Left ventricle myocardium inferior (tissue), 1 donor: ENCODE measurements at places on chromosomes 4 and X.

DNA sequence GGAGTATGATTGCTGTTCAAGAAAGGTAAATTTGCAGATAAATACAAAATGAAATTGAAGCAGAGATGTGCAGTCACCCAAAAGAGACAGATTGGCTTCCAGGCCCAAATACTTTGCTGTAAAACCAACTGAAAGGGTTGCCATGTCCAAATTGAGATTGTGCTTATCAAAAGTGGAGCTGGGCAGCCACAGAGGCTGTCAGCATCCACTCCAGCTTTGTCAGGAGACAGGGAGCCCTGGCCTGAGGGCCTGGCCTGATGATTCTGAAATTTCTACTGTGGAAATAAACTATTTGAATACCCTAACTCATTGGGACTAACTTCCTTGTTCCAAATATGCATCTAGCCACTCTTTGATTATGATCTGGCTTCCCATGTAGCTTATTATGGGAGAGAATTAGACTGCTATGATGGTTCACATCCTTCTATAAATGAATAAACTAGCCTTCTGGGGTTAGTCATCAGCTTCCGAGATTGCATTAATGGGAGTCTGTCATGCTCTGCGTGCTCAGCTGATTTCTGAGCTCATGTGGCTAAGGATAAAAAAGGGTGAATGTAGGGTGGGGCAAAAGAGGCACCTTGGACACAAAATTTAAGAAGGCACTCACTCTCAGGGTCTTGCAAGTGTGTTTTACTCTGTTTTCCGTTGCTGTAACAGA lies 48.2 kb downstream of the SLC34A2 start:
- peak overlapping the region; percentile 17 for H3K27ac ChIP-seq
- no peak overlapping the region for H3K4me3 ChIP-seq
- no peak for DNase-seq
- H3K4me1 ChIP-seq, result peaks cover 8% of the 10 kb centered on the region

GRCh38 chr4:85474818-85475630 lies at the start of gene ARHGAP24:
ARHGAP24 (plus strand) TSS chr4:85475150.
- H3K36me3 ChIP-seq, result no peaks in the 10 kb centered on the region
- peaks cover 25% of the 10 kb centered on the region for H3K4me1 ChIP-seq
- H3K27ac ChIP-seq, result peak within 1 kb of the TSS; percentile 90
- H3K27me3 ChIP-seq, result no peaks in the 10 kb centered on the region
- peak within 1 kb of the TSS; percentile 80 for H3K4me3 ChIP-seq

- H3K27me3 ChIP-seq, result no peaks in the 10 kb centered on the region
- H3K27ac ChIP-seq, result no peak within 1 kb of the TSS
- H3K4me1 ChIP-seq, result no peaks in the 10 kb centered on the region
- H3K4me3 ChIP-seq, result peak within 1 kb of the TSS; percentile 68
- no peaks in the 10 kb centered on the region for H3K36me3 ChIP-seq
- DNase-seq, result peak; percentile 34
Observed at GRCh38 chrX:101485212-101485949, at the start of gene ARMCX4. ARMCX4 (plus strand) TSS chrX:101485456; CDS start chrX:101488590, 3,134 bp downstream.

- H3K27ac ChIP-seq, result no peak overlapping the region
- DNase-seq, result no peak
- H3K4me1 ChIP-seq, result no peaks in the 10 kb centered on the region
- no peak overlapping the region for H3K4me3 ChIP-seq
- H3K36me3 ChIP-seq, result no peaks in the 10 kb centered on the region
Observed at GRCh38 chr4:42492962-42493361, 95.7 kb downstream of the SHISA3 start.

DNA sequence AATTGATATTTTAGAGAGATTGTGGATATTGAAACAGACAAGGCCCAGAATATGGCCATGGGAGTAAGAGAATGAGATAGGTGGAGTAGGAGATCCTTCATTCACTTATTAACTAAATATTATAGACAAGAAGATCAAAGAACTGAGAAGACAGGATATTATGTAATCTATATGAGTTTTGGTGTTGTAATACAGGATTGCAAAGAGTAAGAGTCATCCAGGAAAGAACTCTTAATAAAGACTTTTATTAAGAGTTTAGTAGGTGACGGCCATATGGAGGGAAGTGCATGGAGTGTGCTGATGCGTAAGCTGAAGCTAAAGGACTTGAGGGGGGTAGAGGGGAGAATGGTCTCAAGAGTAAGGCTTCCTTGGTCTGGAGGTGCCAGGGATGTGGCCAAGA lies 153.7 kb downstream of the VEGFC start:
- H3K36me3 ChIP-seq, result no peaks in the 10 kb centered on the region
- H3K4me1 ChIP-seq, result peaks cover 7% of the 10 kb centered on the region
- no peak overlapping the region for H3K27ac ChIP-seq
- no peak overlapping the region for H3K4me3 ChIP-seq
- DNase-seq, result no peak

GRCh38 chr4:7187168-7187535 lies 5.2 kb upstream of the SORCS2 start:
- no peak overlapping the region for H3K4me3 ChIP-seq
- H3K27ac ChIP-seq, result no peak overlapping the region
- H3K27me3 ChIP-seq, result peaks cover 75% of the 10 kb centered on the region

- H3K4me1 ChIP-seq, result no peaks in the 10 kb centered on the region
- no peaks in the 10 kb centered on the region for H3K36me3 ChIP-seq
- no peak overlapping the region for H3K4me3 ChIP-seq
- H3K27me3 ChIP-seq, result no peaks in the 10 kb centered on the region
Observed at GRCh38 chr4:153067376-153067775, 131.3 kb downstream of the FHDC1 start.

DNA sequence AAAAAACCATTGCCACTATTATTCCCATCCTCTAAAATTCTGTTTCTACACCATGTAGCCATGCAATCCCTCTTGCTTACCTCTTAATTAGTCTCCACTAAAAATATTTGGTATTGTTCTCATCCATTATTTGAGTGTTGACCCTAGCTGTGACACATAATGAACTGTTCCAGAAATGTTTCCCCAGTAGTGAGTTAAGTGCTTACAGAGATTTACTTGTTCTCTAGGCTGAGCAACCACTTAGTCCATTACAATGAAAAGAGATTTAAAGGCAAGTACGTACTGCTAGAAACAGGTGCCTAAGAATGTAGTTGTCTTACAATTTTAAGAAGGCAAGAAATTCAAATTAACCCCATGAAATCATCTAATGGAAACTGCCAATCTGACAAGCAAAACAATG lies 112.7 kb upstream of the PTPN13 start:
- no peak for DNase-seq
- no peaks in the 10 kb centered on the region for H3K4me1 ChIP-seq
- H3K27me3 ChIP-seq, result no peaks in the 10 kb centered on the region
